ENCODE measurements at places on chromosomes 12 and 14. TPM values are rescaled to one million over a fixed set of nuclear protein-coding genes. Genes with fewer than 3 reads are reported as not detected.

DNA sequence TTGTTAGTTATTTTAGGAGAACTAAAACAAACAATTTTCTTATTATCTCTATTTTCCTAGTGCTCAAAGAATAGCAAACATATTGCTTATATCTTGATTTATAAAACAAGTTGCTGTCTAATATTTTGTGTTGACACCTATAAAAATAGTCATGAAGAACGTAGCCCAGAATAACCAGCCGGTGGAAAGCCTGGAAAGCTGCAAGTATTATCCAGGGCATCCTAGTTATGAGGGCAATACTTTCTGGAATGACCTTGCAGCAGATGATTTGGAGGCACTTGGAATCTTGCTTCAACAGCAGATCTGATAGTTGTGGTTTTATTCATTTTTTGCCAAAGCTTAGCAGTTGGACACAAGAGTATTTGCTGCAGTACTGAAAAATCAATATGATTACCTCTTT lies 948.7 kb downstream of the LRFN5 start:
- no peak for DNase-seq

GRCh38 chr14:55578511-55578910 lies 1.5 kb upstream of the KTN1 start:
- DNase-seq = no peak

DNA sequence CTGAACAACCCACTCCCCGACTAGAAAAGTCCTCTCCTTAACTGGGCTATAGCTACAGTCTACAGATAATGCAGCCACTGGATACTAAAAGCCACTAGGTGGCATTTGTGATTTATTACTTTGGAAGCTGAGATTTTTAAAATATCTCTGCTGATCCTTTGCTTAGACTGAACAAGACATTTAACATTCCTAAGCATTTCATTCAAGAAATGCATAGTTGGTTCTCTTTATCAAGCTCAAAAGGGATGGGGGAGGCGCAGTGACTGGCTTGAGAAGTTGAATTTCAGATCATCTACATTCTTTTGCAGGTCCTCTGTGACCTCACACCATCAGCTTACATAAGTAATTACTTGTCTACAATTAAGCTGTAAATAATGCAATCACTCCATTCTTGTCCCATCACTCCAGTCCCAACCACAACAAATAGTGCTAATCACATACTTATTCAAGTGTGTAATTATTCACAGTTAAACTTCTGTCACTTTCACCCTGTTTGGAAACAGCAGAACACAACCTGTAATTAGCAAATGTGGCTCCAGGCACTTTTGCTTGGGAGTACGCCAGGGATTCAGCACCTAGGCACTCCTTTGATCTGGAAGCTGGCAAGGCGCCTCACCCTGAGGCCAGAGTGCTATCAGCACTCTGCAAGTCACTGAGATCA lies 203.6 kb downstream of the NOVA1 start:
- no peak for DNase-seq

DNA sequence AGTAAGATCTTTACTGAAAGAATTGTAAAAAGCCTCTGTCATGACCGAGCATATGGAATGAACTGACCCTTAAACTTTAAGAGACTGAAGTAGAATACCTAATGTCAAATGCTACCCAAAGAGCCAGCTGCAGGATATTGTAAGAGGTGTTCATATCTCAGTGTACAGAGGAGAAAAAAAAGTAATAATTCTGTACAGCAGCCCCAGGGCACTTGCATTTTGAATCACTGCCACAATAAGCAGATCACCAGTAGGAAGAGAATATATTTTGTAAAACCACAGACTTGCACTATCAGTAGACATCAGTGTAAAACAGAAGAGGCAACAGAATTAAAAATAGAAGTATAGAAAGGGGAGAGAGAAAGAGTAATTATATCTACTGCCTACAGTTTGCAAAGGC lies 162.6 kb downstream of the PPFIA2 start:
- DNase-seq = no peak

- DNase-seq = no peak
Measured at GRCh38 chr12:48165089-48165981, 8.0 kb upstream of the ASB8 start.

DNA sequence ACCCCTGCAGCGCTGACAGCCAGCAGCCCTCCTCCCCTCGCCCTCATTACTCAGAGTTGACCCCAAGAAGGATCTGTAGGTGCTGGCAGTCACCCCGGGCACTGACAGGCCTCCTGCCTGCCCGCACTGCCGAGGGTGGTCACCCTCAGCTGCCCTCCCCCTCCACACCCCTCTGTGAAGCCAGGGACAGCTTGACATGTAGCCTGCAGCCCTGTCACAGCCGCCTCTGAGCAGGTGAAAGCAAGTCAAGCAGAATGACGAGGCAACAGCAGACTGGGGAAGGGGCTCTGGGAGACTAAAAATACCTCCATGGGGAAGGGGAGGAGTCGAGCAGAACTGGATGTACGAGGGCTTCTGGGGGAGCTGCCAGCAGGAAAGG lies 178.1 kb downstream of the DPF3 start:
- no peak for DNase-seq

- DNase-seq = no peak
Measured at GRCh38 chr12:132178801-132179401, 34.6 kb downstream of the NOC4L start.

DNA sequence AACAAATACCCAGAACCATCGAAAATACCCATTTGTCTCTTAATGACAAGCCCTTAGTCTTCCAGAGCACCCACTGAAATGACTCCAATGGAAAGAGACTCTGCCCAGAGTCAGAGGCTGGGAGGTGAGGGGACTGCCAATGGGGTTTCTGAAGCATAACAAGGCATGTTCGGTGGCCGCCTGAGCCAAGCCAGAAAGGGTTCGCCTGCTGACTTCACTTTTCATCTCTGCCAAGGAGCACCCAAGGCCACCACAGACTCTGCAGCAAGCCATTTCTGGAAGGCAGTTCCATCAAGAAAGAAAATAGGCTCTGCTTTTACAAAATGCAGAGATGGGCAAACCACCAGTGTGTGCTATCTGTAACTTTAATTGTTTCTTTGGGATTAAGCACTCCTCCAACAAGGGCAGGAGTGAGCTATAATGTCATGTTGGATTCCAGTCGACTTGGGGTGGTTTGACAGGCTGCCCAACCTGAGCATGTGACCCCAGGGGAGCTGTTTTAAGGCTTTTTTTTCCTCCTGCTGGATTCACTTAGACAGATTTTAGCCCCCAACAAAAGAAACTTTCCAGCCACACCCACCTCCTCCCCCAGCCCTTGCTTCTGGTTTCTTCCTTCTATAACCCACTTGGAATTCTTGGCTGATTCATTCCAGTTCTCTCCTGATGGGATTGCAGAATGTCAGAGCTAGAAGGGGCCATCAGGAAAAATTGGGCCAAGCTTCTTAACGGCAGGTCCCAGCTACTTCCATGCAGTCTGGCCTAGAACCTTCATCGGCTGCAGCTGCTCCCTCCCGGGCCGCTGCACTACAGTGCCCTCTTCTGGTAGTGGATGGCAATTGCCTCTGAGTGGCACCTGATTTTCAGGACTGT lies 24.1 kb downstream of the CKAP4 start:
- DNase-seq = peak; percentile 65

DNA sequence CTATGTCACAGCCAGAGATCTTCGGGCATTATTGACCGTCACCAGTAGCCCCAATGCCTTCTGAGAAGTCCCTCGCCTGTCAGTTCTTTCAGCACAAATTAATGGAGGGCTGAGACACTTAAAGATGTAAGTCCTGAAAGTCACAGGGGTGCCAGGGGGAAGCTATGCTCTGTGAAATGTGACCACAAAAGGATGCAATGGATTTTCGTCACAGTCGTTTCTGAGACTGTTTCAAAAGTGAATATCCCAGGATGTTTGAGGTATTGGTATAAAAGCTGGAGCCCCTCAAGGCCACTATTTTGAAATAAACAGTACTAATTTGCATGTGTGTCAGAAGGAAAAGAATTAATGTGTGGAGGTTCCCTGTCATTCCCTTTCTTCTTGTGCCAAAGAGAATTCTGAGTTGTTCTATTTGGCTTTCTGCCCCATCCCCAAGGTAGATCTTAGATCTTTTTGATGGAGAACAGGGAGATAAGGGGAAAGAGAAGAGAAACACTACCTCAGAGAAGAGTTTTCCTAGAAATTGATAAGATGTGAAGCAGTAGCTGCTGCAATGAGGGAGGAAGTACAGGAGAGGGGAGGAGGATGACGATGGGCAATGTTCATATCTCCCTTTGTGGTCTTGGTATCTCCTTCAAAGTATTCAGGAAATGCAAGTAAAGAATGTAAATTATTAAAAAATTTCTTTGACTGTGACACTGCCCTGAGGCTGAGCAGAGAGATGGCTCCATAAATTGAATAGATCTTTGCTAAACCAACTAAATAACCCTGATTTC lies 101.8 kb upstream of the NAP1L1 start:
- DNase-seq = no peak

GRCh38 chr14:75864352-75864751 lies 117.4 kb downstream of the TGFB3 start:
- peak; percentile 76 for DNase-seq

GRCh38 chr12:16346958-16347357 lies 487 bp upstream of the MGST1 start:
- DNase-seq = no peak

DNA sequence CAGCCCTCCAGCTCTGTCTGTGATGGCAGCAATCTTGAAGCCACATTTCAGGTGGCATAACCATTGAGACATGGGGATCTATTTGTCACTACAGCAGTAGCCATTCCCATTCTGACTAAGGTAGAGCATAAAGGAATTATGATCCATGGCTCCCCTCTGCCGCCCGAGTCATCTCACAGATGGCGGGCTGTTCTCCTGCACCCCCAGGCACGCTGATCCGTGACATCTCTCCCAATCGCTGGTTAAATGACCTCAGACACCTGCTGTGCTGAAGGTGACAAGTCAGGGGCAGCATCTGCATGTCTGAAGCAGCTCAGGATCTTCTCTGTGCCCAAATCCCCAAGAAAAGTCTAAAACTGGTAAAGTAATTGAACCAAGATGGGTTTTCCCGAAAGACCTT lies 124.3 kb downstream of the ZFP36L1 start:
- no peak for DNase-seq

DNA sequence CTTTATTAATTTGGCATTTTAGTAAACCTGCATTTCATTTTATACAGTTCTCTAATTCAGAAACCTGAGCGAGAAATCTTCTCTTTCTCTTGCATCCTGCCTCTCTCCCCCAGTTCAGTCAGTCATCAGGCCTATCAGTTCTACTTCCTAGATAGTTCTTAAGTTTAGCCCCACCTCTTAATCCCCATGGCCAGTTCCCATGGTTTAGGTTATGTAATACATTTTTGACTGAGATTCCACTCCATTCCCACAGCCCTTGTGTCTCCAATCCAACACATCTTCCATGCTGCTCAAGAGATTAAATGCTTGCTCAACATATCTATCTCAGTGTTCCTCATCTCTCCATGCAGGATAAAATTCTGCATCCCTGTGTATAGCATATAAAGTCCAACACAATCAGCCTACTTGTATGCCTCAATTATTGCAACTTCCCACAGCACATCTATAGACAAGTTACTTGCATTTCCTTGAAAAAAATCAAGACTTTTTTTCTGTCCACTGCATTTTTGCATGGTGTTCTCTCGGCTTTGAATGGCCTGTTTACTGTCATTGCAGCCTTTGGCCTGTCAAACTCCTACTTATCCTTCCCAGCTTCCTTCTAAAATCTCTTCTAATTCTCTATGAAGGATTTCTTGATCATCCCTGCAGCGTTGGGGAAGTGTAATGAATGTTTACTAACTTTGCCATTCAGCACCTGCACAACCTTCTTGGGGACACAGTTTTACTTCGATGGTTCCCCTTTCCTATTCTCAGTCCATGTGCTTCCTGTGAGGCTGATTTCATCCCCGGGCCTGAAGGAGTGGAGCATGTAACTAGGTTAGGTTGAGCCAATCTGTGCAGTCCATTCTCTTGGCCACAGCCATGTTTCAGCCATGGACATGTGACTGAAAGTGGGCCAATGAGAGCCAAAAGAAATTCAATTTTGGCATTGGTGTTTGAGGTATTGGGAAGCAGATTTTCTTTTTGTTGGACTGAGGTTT lies 80.8 kb downstream of the DACT1 start:
- DNase-seq = no peak

- DNase-seq = no peak
Measured at GRCh38 chr14:94059998-94060397, 21.0 kb downstream of the DDX24 start.

DNA sequence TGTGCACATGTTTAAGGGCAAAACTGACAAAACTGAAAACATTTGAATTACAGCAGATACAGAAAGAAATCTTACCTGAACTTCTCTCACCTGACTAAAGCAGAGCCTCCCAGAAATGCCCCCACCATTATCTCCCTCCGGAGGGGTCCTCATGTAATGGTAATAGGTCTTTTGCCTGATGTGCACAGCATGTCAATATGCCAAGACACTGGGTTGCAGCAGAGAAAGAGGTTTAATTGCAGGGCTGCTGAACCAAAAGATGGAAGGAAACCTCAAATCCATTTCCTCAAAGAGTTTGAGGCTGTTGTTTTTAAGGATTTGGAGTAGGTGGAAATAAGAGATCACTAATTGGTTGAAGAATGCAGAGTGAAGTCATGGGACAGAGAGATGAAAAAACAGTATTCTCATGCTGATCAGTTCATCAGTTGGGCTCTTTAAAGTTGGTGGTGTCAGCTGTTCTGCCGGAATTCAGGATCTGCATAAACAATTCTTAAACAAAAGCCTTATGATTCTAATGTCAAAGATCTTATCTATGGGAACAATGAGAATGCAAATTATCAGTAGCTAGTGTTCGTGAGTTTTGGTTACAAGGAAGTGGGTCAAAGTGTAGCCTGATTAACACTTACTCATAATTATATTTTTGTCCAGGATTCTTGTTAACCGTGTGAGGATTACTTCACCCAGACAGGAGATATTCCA lies 18.2 kb downstream of the ANG start:
- no peak for DNase-seq

- DNase-seq = no peak
Measured at GRCh38 chr14:89327771-89328212, 89.2 kb downstream of the FOXN3 start.

- DNase-seq = no peak
Measured at GRCh38 chr14:62322216-62322615, 560.0 kb downstream of the SNAPC1 start.

GRCh38 chr14:87351007-87351406 lies 642.0 kb downstream of the GALC start:
- DNase-seq = no peak

FLRT2 gene
- 6.7 TPM for total RNA-seq

RPL10L gene
- total RNA-seq = not detected

KCNC2 gene
- total RNA-seq = not detected

AACS gene
- total RNA-seq = 13.4 TPM

GPX2 gene
- total RNA-seq = not detected

BEST3 gene
- 1.6 TPM for total RNA-seq

TDP1 gene
- 52.5 TPM for total RNA-seq

C1R gene
- 1.3 TPM for total RNA-seq

RNASE3 gene
- total RNA-seq = not detected

UBE3B gene
- 32.2 TPM for total RNA-seq

ZFHX2 gene
- total RNA-seq = 1.2 TPM

GSG1 gene
- not detected for total RNA-seq

MORN3 gene
- 0.33 TPM for total RNA-seq

NYNRIN gene
- 0.03 TPM for total RNA-seq
